ENCODE measurements at places on chromosomes 3 and 15.

- no peak for DNase-seq
Measured at GRCh38 chr3:54150864-54151467, 28.6 kb downstream of the CACNA2D3 start.

DNA sequence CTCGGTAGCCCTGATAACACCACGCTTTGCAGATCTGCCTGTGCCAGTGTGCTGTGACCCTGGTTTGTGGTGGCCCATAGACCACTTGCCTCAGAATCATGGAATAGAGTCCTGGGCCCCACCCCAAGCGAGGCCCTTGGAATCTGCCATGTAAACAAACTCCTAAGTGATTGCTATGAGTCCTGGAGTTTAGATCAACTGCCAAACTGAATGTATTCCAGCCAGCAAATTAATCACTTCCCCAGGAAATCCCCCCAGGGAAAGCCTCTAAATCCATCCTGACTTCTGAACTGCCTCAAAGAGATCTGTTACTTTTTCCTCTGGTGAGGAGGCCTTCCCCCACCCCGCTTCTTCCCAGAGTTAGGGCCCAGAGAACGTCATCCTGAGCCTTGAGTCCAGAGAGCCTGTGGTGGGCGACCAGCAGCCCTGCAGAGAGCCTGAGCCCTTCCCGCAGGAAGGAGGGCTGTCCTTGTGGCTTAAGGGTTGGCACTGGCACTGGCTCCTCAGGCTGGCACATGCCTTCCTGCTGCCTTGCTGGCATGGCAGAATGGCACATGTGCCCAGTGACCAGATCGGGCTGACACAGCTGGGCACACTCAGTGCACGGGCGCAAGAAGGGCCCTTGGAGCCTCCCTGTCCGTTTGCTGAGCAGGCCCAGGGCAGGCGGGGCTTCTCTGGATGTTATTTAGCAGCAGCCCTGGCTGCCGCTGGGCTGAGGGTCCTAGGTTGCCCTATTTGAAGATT is 50.6 kb upstream of the PLXNA1 start:
- DNase-seq = peak; percentile 54

DNA sequence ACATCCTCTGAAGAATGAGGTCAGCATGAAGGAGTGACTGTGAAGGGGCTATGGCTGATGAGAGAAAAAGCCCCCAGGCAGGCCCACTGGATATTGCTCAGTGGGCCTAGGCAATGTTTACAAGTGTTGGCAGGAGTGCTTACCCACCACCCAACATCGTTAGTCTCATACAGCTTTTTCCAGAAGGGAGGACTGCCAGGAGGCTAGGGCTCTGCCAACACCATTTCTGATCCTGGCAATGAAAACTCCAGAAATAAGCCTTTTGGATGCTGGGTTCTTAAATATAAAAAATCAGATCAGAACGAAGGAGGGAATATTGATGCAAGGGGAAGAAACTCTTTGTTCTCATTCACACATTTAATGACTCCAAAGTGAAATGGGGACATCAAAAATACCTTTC is 189.1 kb downstream of the DCLK3 start:
- DNase-seq = no peak

DNA sequence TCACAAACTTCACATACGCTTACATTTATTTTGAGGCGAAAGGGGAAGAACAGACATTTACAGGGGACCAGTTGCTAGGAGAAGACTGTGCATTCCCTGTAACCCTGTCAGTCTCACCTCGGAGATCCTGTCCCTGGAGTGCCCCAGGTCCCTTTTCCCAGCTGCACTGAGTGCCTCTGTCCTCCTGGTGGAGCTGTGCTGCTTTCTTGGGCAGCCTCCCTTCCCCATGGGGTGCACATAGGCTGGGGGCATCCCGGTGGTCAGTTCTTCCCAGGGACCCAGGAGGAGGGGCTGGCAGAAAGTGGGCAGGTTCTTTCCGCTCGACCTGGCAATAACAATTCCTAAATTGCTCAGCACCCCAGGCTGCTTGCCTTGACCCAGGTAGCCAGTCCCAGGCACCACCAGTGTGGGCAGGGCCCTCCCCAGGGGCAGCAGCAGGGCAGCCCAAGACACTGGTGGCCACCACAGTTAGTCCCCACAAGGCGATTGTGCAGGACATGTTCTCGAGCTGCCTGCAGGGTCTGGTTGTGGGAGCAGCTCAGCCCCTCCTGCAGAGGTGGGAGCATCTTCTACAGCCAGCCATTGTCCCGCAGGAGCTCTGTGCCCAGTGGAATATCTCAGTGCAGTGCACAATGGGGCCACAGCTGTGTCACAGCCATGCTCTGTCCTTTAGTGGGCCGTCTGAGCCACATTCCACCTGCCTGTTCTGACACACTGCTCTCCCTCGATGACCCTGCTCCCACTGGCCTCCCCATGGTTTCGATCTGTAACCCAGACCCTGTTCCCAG is 36.3 kb downstream of the APBA2 start:
- no peak for DNase-seq

DNA sequence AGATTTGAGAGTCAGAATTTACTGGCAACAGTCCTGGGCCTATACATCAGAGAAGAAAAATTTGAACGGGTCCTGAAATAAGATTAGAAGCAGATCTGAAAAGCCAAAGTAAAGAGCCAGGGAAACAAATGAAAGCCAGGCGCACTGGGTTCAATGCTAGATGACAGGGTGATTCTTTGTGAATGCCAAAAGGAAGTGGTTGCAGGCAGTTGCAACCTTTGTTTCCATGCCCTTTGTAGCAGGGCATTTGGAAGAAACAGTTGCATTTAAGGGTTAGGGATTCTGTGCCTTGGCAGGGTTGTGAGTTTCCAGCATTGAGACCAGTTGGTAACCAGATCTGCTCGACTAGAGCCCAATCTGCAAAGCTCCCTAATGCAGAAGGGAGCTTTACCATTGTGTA is 36.4 kb upstream of the MTHFS start:
- no peak for DNase-seq

GRCh38 chr15:65177901-65178300 is 7.2 kb downstream of the CLPX start:
- DNase-seq = no peak

GRCh38 chr15:99514306-99514705 is 51.5 kb upstream of the MEF2A start:
- DNase-seq = no peak

- no peak for DNase-seq
Measured at GRCh38 chr15:63371297-63371918, 10.2 kb downstream of the CA12 start.

- DNase-seq = peak; percentile 37
Measured at GRCh38 chr3:106824856-106825255, 552.4 kb upstream of the CCDC54 start.

DNA sequence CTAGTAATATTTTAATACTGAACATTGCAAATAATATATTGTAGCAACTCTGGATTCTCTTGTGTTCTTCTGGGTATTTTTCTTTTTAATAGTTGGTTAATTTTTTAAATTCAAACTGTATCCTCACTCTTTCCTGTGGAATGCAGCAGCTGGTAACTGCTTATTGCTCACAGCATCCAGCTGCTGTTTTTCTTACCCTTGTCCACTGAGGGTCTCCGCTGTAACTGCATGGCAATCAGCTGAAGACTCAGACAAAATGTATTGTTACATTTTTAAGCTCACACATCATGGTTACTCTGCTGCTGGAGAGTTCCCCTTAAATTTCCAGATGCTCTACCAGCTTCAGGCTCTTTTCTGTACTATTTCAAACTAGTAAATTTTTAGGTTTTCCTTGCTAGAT is 227.6 kb downstream of the MBNL1 start:
- DNase-seq = no peak

GRCh38 chr15:74196175-74196574 is 6.4 kb downstream of the STRA6 start:
- peak; percentile 86 for DNase-seq

GRCh38 chr3:16917256-16917935 is 32.6 kb downstream of the PLCL2 start:
- no peak for DNase-seq

GRCh38 chr3:150544041-150544440 is 2.3 kb downstream of the SERP1 start:
- peak; percentile 66 for DNase-seq
